ENCODE measurements at places on chromosomes 7 and 10.
A peak's percentile ranks its signal among the peaks of the same experiment; 100 is the strongest.

GRCh38 chr7:34723866-34724490 lies 66.0 kb downstream of the NPSR1 start:
- no peak for DNase-seq

- peak; percentile 19 for DNase-seq
These were observed 6.9 kb downstream of the THNSL1 start for GRCh38 chr10:25023278-25023677.

DNA sequence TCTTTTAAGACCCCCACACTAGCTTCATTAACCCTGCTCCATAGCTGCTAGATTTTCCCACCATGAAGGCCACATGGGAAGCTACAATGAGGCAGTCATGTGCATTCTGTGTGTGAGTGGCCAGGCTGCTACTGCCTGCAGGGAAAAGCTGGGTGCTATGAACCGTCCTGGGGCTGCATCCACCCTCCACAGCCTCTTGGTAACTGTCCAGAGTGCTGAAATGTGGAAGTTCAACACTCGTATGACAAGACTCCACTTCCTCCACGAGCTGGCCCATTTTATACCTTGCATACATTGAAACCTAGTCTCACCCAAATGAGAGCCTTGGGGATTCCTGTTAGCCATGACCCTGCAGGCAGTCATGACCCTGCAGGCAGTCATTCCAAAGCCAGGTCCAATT lies 59.4 kb downstream of the CUZD1 start:
- peak; percentile 48 for DNase-seq

- DNase-seq: no peak
These were observed 35.8 kb downstream of the VCL start for GRCh38 chr10:74033702-74034101.

GRCh38 chr7:84232646-84233045 lies 38.1 kb upstream of the SEMA3A start:
- peak; percentile 62 for DNase-seq

DNA sequence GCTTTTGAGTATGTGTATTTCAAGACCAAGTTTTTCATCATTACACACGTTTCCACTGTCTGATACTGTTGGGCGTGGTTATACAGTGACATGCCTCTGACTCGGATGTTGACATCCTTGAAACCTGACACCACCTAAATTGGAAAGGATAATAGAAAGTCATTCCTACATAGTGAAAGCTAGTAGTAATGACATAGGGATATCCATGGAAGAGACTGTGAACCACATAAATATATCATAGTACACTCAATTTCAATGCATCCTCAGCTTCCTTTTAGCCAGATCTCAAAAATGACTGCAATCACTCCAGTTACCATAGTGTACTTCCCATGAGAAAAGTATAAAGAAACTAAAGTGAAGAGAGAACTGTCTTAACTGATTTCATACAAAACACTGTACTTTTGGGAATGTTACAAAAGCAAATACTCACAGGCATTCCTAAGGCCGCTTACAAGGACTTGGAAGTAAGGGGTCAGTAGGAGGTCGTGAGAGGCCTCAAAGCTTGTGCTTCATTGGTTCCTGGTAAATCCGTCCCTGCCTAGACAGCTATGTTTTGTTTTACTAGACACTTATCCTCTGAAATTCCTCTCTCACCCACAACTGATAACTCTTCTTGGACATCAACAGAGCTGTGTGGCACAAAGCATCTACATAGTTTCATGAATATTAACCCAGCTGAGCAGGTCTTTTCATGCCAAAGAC lies 71.8 kb upstream of the VWDE start:
- peak; percentile 67 for DNase-seq

GRCh38 chr10:128049226-128050120 lies 76.8 kb downstream of the MKI67 start:
- no peak for DNase-seq

- DNase-seq: no peak
These were observed 225.4 kb downstream of the DKK1 start for GRCh38 chr10:52539463-52539862.

GRCh38 chr7:95389516-95389915 lies 6.7 kb downstream of the PON3 start:
- no peak for DNase-seq

DNA sequence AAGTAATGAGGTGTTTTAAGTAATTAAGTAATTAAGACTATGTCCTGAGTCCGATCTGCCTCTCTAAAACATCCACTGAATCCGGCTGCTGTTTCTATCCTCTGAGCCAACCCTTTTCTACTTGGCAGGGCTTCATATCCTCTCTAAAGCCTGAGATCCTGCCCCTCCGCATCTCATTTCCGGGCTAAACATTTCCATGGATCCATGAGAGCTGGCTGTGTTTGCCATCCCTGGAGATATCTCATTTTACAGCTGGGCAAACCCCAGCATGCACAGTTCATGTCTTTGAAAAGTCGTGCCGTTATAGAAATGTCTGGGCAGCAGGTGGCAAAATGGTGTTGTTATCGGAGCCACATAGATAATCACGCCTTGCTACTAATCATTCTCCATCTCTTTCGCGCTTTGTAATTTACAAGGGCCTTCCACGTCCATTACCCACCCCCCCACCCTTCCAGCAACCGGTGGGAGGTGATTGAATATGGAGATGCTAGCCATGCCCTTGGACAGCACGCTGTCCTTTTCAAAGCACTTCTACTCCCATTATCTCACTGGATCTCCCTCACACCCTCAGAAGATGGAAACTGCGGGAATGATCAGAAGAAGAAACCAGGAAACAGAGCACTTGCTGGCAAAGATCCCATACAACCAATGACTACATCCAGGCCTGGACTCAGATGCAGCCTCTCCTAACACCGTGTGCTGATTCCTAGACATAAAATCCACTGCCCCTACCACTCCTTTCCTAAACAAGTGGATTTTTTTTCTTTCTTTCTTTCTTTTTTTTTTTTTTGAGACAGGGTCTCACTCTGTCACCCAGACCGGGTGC lies 1189.2 kb downstream of the TYW1 start:
- DNase-seq: no peak

DNA sequence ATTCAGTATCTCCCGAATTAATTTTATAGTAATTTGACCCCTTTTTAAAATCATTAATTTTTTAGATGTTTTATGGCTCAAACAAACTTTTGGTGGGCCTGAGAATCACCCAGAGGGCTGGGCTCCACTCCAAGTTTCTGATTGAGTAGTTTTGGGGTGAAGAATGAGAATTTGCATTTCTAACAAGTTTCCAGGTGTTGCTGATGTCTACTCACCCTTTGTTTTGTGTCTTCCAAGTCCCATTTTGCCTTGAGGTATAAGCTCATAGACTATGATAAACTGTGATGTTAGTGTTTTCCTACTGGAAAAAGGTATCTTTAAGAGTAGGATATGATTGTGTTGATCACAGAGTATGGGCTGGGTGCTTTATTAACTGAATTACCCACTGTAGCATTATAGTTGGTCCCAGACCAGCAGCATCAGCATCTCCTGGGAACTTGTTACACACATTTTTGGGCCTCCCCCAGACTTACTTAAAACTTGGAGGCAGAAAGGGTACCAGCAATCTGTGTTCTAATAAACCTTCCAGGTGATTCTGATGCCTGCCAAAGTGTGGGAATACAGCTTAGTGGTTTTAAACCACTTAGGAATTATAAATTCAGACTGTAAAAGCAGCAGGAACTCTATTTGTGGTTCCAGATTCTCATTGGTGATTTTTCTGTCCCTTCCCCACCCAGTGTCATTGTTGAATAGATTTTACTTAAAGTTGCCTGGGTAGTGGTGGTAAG lies 19.1 kb downstream of the ZNRF2 start:
- DNase-seq: no peak

GRCh38 chr10:124142006-124142739 lies 48.8 kb upstream of the CHST15 start:
- DNase-seq: peak; percentile 8

- no peak for DNase-seq
These were observed 4.5 kb upstream of the AIFM2 start for GRCh38 chr10:70137135-70137534.

GRCh38 chr10:90674928-90675327 lies 182.9 kb downstream of the HTR7 start:
- peak; percentile 19 for DNase-seq

GRCh38 chr7:121273467-121274167 lies 55.2 kb upstream of the WNT16 start:
- DNase-seq: no peak

DNA sequence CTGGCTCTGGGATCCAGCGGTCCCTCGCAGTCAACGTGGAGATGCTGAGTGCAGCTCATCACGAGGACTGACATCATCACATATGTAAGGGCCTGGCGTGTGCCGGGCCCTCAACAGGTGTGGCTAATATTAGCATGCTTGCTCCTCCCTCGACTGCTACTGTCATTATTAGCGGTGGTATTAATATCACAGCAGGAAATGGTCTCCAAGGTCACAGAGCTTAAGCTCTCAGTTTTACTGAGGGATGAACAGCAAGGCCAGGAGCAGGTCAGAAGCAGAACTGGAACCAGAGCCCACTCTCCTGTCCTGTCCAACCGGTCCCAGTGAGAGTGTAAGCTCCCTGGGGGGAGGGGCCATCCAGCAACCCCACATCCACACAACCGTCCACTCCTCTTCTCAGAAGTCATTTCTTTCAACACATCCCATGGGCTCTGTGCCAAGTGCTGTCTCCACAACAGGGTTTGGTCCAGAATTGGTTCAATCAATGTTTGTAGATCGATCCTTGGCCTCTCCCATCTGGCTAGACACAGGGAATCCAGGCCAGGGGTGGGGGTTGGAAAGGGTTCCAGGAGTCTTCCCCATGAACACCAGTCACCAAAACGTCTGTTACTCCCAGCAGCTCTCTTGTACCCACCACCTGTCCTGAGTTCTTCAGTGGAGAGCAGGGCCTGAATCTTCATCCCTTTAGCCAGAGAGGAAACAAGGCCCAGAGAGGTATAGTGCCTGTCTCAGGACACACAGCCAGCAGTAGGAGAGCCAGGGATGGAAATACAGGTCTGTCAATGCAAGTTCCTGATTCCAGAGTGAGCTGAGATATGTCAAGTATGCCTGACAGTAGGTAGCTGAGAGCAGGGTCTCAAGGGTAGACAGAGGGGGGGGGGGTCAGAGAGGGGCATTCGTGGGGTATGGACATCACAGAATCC lies 45.3 kb upstream of the ZMIZ1 start:
- peak; percentile 34 for DNase-seq

DNA sequence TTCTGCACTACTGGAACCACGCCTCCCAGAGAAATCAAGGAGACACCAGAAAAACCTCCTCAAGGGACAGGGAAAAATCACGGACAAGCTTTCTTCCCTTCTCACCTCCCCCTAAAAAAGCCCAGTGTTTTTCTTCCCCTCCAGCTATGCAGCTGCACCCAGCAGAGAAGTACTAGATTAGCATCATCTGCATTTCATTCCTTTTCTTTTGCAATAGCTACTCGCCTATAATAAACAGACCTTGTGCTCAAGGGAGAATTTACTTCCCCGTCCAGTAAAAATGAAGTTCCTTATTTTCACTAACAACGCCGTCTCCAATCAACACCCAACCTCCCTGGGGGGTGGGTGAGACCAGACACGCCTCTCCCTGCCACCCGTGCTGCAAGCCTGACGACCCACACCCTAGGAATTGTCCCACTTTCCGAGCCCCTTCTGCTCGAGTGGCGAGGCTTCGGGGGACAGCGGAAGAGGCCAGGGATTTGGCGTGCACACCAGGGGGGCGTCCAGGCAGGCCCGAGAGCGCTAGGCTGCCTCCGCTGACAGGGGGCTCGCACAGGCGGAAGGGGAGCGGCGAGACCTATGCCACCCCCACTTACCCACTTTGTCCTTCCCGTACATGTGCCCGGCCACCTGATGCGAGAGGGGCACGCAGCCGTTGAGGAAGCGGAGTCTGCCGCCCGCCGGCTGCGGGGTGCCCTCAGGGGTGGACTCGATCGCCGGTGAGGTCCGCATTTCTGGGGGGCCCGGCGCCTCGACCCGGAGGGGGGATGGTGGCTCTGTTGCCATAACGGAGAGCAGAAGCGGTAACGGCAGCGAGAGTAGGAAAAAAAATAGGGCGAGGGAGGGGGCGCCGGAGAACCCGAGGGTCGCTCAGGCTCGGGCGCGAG lies 625 bp downstream of the IPMK start:
- DNase-seq: peak; percentile 84

DNA sequence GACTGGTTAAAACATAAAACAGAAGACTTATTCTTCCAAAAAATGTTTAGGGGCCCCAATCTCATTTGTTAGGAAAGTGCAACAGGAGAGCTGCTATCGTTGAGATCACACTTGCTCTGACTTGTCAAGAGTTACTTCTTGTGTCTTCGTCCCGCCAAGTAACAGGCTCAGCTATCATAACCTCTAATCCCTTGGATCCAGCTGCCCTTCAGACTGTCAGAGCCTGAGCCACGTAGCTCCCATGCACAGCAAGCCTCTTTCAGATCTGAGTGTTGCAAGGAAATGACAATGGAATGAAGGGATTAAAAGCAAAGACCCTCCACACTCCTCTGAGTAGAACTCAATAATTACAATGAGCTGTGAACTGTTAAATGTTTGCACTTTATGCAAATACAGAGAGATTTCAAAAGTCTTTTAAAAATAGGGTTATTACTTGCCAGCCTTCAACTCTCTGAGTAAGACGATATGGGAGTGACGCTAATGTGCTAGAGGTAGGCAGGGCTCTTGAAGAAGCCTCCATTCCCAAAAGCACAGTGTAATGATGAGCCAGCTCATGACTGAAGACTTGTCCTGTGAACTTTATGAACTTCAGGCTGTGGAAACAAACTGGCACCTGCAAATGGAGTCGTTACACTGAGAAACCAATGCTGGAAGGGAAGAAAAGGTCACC lies 28.4 kb upstream of the CDK13 start:
- DNase-seq: no peak

- no peak for DNase-seq
These were observed 63.7 kb upstream of the LAMB4 start for GRCh38 chr7:108193594-108194498.

GRCh38 chr10:122113161-122113944 lies 124.4 kb downstream of the TACC2 start:
- peak; percentile 87 for DNase-seq

- DNase-seq: no peak
These were observed 229.2 kb downstream of the CELF2 start for GRCh38 chr10:11246752-11247467.

- peak; percentile 45 for DNase-seq
These were observed 201.5 kb downstream of the LRMDA start for GRCh38 chr10:75632805-75633462.

DNA sequence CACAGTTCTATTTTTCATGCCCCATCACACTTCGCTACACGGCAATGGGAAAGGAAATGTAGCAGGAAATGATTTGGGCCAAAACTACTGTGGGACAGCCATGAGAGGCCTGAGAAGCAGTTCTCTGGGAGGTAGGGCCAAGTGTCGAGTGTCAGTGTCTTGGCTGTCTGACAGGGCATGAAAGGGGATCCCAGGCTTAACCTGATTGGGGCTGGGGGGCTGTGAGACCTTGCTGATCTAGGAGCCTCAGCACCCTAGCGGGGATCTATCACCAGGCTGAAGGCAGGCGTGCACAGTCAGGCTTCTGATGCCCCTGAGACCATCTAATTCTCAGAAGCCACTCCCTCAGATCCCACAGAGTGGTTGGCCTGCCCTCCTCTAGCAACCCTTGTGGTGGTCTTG lies 58.2 kb upstream of the SLC25A13 start:
- no peak for DNase-seq

- no peak for DNase-seq
These were observed 17.2 kb upstream of the PSMG3 start for GRCh38 chr7:1586827-1587705.

Data from lung (tissue), 17 donors.